ENCODE measurements at places on chromosomes 6 and 20. TPM values are rescaled to one million over a fixed set of nuclear protein-coding genes. Genes with fewer than 3 reads are reported as not detected.

HLA-DQA1 gene
- total RNA-seq: not detected

FOXQ1 gene
- total RNA-seq: 1.1 TPM

MPC1 gene
- 25.0 TPM for total RNA-seq

BMP7 gene
- not detected for total RNA-seq

ZNF391 gene
- 1.1 TPM for total RNA-seq

TBC1D22B gene
- 4.8 TPM for total RNA-seq

C20orf141 gene
- total RNA-seq: not detected

BMP6 gene
- total RNA-seq: 4.7 TPM

PFDN6 gene
- total RNA-seq: 40.4 TPM

SPACA1 gene
- total RNA-seq: not detected

TMEM74B gene
- total RNA-seq: not detected

LTA gene
- not detected for total RNA-seq

RCAN2 gene
- total RNA-seq: 0.78 TPM

HINT3 gene
- total RNA-seq: 10.6 TPM

NINL gene
- total RNA-seq: 4.8 TPM

SEMG1 gene
- total RNA-seq: not detected

GSTA1 gene
- total RNA-seq: not detected

DNAJC5 gene
- 31.2 TPM for total RNA-seq

CFAP206 gene
- total RNA-seq: 0.37 TPM

GRM1 gene
- total RNA-seq: under 0.01 TPM

KCNK16 gene
- not detected for total RNA-seq

FABP7 gene
- total RNA-seq: not detected

AK9 gene
- 3.7 TPM for total RNA-seq

PAK5 gene
- not detected for total RNA-seq

GPR6 gene
- not detected for total RNA-seq

TNF gene
- total RNA-seq: not detected

DACT2 gene
- total RNA-seq: not detected

GRM4 gene
- not detected for total RNA-seq

FAM217A gene
- not detected for total RNA-seq

PHACTR1 gene
- 4.4 TPM for total RNA-seq

PRSS35 gene
- 0.37 TPM for total RNA-seq

TINAG gene
- total RNA-seq: not detected

DEF6 gene
- 0.37 TPM for total RNA-seq

TAGAP gene
- not detected for total RNA-seq

B3GAT2 gene
- under 0.01 TPM for total RNA-seq

GLO1 gene
- total RNA-seq: 148 TPM

LINC00237 gene
- not detected for total RNA-seq

AGER gene
- total RNA-seq: 0.20 TPM

SIRPA gene
- total RNA-seq: 9.2 TPM

BTN1A1 gene
- total RNA-seq: under 0.01 TPM

PDE10A gene
- total RNA-seq: 0.73 TPM

SPDEF gene
- not detected for total RNA-seq

ARHGAP40 gene
- total RNA-seq: not detected

All from subcutaneous preadipocyte (primary cell).